ENCODE measurements at places on chromosomes 4 and X.

DNA sequence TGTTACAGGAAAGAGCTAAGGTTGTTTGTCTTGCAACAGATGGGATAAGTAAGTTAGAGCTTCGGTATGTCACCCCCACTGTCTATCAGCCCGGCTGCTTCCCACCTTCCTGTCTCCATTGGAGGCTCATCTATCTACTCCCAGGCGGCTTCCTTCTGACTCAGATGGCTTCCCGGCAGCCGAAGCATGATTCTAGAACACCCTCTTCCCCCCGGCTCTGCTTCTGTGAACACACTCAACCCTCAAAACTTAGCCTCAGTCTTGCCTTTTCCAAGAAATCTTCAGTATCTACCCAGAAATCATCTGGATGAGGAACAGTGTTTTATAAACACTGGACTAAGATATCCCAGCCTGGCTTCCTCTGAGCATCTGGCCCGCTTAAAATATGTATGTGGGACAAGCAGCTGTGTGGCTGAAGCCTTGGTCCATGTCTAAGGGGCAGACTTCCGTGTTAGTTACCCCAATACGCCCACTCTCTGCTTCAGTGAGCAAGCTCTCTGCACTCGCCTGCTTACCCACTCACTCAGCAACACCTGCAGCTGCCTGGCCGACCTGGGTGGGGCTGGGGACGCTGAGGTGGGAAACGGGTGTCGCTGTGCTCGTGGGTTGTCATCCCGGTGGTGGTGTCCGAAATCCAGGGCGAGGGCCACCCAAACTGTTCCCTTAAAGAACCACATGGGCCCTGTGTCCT, 12.0 kb upstream of the SLC2A9 start:
- no peak for DNase-seq

- DNase-seq, result no peak
Observed at GRCh38 chr4:82947498-82947897, 47.0 kb downstream of the THAP9 start.

DNA sequence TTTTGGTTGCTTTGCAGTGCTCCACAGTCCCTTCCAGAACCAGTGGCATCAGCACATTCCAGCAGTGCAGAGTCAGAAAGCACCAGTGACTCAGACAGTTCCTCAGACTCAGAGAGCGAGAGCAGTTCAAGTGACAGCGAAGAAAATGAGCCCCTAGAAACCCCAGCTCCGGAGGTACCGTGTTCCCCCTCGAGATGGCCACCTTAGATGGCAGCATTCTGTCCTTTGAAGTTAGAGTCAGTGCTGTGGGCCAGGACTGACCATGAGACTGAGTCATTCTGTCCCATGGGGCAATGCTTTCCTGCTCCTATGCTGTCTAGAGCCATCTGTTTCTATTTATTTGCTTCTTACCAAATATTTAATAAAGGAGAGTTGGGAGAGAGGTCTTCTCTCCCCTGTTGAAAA, 112.3 kb downstream of the KLHL8 start:
- peak; percentile 59 for DNase-seq

DNA sequence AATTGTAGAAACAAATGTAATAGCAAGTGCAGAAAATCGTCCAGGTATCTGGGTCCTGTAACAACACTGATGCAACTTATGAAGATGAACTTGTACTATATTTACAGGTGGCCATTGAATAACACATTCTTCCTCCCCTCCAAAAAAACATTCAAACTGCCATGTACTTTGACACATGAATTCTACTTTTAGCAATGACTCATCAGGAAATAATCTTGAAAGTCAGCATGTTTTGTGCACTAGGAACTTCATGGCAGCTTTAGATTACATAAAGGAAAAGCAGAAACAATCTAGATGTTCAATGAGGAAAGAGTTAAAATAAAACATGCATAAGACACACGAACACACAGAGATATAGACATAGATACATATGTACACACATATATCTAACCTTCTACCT, 2.5 kb downstream of the PABPC1L2A start:
- DNase-seq, result no peak

- no peak for DNase-seq
Observed at GRCh38 chrX:17788439-17788838, 51.1 kb downstream of the SCML1 start.

DNA sequence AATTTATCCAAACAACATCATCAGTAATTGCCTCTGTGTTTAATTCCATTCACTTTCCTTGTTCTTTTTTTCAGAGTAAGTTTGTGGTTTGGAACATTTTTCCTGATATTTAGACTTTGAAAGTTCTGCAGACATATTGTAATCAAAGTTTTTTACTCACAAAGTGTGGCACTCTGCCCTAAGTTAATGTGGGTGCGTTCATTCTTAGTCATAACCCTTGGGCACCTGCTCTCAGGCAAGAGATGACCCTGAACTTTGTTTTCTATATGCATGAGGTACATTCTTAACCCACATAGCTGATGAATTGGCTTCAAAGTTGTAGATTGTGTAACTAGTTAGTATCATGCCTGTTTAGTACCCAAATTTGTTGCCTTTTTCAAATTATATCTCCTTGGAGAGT, 424.3 kb downstream of the GRXCR1 start:
- DNase-seq, result no peak

- DNase-seq, result no peak
Observed at GRCh38 chr4:185429660-185430059, 3.9 kb upstream of the UFSP2 start.

DNA sequence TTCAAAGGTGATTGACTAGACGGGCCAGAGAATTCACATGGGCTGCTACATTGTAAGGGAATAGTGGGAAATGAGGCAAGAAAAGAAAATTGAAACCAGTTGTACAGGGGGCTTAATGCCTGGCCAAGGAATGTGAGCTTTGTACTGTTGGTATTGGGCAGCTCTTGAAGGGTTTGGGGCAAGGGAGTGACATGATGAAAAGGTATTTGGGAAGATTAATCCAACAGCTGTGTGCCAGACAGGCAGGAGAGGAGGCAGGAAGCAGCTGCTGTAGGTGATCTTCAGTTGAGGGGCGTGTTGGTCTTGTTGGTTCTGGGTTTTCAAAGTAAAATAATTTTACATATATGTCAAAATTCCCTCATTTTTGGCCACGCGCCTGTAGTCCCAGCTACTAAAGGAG, 384.5 kb upstream of the TENM3 start:
- DNase-seq, result no peak

DNA sequence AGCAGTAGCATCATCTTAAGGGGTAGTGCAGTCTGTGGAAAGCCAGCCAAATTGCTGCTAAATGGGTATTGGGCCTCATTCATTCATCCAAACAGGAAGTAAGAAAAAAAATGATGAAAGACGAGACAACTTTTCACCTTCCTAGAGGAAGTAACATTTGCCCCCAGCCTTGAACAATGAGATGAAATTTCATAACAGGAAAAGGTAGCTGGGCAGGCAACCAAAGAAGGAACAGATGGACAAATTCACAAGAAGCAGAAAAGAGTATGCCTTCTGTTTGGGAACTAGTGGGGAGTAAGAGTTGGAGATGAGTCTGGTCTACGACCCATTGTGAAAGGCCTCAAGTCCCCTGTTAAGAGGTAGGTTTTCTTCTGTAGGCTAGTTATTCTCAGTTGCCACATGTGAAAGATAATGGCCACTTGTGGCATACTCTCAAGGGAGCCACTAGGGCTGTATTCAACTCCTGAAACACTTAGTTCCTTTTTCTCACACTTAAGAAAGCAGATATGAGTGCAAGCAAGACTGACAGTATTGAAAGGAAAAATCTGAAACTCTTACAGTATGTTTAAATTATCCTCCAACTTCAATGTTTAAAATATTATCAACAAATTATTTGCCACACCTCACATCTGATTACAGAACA, 190.4 kb downstream of the AR start:
- DNase-seq, result no peak

DNA sequence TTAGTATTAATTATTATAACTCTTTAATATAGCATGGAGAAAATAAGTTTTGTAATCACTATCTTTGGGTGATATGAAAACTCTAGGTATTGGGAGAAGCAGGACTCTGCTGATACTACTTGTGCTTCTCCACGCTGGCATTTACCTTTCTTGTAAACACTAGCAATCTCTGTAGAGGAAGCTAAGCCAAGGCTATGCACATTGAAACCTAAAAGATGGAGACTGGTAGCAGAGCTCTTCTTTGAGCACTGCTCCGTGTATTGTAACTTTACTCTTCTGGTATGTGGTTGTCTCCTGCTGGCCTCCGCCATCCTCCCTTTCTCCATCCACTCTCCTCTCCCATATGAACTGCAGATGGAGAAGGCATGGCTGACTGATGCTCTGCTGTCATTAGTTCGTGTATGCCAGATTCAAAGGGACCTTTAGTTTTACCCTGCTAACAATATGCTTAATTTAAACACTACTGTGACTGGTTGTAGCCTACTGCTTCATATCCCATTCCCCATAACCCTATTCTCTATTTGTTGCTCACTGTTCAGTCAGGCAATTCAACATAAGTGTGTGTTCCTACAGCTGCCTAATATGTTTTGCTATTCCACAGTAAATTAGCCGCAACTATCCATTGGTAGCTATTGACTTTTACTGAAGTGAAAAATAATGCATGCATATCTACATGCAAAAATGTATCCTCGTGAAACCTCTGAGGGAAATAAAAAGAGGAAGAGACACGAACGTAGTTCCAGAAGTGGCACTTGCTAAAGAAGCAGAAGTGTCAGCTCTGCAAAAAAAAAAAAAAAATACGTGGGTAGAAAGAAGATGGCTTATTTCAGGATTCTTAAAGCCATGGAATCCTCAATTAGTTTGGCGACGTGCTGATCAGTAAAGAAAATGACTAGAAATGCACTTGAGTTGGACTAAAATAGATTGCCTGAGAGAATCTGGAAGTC, 55.6 kb upstream of the CCSER1 start:
- no peak for DNase-seq

DNA sequence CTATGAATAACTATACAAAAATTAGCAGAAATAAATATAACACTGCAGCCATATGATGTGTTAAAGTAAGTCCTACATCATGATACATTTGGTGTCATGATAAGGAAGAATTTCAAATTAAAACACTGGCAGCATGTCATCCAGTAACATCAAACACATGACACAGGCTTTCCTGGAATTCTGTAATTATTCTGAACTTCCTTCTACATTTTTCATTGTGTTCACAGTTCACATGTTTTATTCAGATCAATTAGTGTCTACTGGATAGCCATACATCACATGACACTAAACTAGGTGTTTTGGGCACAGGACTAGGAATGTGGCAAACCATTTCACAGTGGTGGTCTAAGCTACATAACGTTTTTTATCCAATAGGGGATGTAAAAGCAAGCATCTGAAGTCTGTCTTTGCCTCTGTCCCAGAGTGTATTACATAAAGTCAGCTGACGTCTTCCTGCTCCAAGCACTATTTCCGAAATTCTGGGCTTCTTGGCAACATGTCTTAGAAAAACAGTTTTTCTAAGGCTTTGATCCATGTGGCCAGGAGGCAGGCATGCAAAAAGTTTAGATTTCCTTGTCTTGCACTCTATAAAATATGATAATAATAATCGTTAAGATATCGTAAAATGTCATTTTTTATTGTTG, 707.9 kb downstream of the CENPC start:
- DNase-seq, result no peak

GRCh38 chr4:25590171-25590570, 65.5 kb upstream of the SLC34A2 start:
- no peak for DNase-seq

- no peak for DNase-seq
Observed at GRCh38 chrX:154799556-154800348, 5.5 kb downstream of the MPP1 start.

- DNase-seq, result no peak
Observed at GRCh38 chr4:74314329-74314728, 6.1 kb downstream of the EPGN start.

- DNase-seq, result no peak
Observed at GRCh38 chr4:26753617-26754016, 107.0 kb upstream of the STIM2 start.

GRCh38 chr4:156223985-156224384, 270.3 kb upstream of the CTSO start:
- no peak for DNase-seq

GRCh38 chr4:99059550-99059949, 29.0 kb downstream of the ADH5 start:
- no peak for DNase-seq

DNA sequence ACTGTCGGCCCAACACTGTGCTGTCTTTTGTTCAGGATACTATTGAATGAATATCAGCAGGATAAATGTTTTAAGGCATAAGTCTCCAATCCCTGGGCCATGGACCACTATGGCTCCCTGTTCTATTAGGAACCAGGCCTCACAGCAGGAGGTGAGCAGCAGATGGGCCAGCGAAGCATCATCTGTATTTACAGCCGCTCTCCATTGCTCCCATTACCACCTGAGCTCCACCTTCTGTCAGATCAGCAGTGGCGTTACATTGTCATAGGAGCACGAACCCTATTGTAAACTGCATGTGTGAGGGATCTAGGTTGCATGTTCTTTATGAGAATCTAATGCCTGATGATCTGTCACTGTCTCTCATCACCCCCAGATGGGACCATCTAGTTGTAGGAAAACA, 3.7 kb upstream of the APLN start:
- no peak for DNase-seq

DNA sequence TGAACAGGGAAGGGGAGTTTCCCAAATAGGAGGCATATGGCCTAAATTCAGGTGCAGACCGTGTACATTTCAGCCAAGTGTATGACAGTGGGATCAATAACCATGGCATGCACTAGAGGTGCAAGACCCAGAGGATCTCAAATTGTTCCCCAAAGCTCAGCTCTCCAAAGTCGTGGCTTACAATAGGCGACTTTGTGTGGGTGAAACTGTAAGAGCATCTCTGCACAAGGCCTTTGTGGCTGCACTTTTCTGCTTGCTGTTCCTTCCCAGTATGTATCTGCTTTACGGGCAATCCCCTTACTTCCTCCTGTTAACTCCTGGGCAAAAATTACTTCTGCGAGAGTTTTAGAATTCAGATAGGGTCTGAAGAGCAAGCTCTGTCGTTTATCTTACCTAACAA, 518.3 kb upstream of the ZFP42 start:
- DNase-seq, result no peak

DNA sequence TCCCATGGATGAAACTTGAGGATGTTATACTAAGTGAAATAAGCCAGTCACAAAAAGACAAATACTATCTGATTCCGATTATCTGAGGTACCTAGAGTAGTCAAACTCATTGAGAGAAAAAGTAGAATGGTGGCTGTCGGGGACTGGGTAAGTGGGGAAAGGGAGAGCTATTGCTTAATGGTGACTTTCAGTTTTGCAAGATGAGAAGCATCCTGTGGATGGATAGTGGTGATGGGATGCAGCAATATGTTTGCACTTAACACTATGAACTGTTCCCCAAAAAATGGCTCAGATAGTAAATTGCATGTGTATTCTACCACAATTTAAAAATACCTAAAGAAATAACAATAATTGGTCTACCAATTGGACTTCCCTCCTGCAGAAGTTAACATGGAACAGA, 181.5 kb downstream of the SHROOM3 start:
- no peak for DNase-seq

- DNase-seq, result no peak
Observed at GRCh38 chr4:89682808-89683207, 154.2 kb downstream of the SNCA start.

GRCh38 chr4:35541146-35541887, 703.0 kb downstream of the ARAP2 start:
- DNase-seq, result no peak
